ENCODE measurements at places on chromosomes 3 and 15.

GRCh38 chr3:148998715-148999423, 7.5 kb downstream of the GYG1 start:
- no peak for DNase-seq

GRCh38 chr15:61099020-61099810, 129.9 kb downstream of the RORA start:
- no peak for DNase-seq

- no peak for DNase-seq
These were observed 27.1 kb upstream of the C3orf49 start for GRCh38 chr3:63791974-63792373.

- no peak for DNase-seq
These were observed 554.5 kb downstream of the ZIC1 start for GRCh38 chr3:147963711-147964110.

DNA sequence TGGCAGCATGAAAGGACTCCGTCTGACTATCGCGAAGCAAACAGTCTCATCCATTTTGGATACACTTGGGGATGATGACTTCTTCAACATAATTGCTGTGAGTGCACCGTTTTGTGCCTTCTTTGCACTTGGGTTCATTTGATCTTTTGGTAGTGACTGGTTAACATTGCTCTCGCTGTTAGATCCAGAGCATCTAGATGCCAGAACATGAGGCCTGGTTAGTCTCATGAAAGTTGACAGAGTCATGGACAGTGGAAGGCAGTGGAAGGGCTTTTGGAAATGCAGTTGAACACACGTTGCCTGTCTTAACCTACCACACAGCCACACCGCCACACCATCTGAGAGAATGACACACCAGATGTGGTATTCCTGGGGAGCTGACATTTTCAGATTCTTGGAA, 357.9 kb downstream of the LRTM1 start:
- no peak for DNase-seq

- DNase-seq = no peak
These were observed 77.4 kb downstream of the STAC start for GRCh38 chr3:36457667-36458066.

- DNase-seq = no peak
These were observed 63.0 kb downstream of the CHSY1 start for GRCh38 chr15:101188637-101189408.

- no peak for DNase-seq
These were observed 544.7 kb upstream of the ROBO2 start for GRCh38 chr3:76495216-76495615.

GRCh38 chr3:101928890-101929289, 79.6 kb downstream of the NFKBIZ start:
- DNase-seq = no peak

DNA sequence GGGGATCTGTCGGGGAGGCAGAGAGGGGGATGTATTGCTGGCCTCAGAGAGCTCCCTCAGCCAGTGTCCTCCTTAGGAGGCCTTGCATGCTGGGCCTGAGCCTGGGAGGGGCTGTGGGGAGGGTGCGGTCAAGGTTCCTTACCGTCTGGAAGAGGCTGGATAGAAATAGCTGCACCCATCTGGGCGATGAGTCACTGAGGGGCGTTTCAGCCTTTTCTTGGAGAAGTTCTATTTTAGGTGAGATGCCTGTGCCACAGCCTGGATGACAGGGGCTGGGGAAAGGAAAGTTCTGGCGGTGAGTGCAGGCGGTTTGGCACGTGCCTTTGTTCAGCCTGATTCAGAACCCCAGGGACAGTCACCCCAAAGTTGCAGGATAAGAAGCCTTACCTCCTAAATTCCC, 35.7 kb upstream of the APEH start:
- DNase-seq = no peak

- DNase-seq = no peak
These were observed 210.0 kb upstream of the TOPAZ1 start for GRCh38 chr3:44031387-44032380.

DNA sequence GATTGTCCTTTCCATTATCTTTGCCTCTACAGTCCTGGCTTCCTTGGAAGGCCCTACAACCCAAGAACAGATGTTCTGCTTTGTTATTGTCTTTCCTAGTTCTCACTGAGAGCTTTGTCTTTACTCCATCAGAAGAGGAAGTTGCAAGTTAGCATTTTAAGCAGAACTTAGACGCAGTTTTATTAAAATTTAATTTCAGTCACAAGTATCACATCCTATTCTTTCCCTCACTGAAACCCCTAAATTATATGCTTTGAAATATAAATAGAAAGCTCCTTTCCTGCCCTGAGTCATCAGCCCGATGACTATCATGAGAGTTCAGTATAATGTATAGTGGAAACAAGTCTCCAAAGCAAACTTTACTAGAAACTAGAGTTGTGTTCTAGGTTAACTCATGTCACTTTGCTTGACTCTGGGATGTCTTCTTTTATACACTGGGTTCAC, 291.2 kb upstream of the RBMS3 start:
- no peak for DNase-seq

DNA sequence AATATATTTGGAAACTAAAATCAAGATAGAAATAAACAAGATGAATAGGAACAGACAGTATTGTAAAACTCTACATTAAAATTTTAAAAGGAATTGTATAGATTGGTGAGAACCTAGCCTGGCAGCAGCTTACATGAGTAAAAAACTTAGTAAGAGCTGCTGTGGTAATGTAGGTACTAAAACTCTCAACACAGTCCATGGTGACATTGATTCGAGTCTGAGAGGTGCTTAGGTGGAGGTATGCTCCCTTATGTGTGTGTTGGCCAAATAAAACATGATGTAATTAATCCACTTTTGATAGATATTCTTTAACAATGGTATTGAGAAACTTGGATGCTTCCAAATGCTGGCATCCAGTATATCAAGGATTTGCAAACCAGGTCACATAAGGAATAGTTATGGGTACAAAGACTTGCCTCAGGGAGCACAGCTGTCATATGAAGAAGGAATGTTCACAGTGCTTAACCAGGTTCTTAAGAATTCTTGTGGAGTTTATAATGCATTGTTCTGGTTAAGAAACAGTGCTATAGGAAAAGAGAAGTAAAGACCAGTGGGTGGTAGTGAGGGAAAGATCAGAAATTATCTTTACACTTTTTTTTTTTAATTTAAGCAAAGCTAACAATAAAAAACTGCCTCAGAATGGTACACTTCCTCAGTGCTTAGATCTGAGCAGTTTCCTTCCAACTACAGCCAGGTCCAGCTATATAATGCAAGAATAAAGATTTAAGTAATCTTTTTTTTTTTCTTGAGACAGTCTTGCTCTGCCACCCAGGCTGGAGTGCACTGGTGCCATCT, 24.6 kb upstream of the IL20RB start:
- no peak for DNase-seq

GRCh38 chr3:195065142-195065863, 205.7 kb downstream of the XXYLT1 start:
- DNase-seq = no peak

GRCh38 chr3:173591401-173591800, 193.9 kb downstream of the NLGN1 start:
- no peak for DNase-seq

DNA sequence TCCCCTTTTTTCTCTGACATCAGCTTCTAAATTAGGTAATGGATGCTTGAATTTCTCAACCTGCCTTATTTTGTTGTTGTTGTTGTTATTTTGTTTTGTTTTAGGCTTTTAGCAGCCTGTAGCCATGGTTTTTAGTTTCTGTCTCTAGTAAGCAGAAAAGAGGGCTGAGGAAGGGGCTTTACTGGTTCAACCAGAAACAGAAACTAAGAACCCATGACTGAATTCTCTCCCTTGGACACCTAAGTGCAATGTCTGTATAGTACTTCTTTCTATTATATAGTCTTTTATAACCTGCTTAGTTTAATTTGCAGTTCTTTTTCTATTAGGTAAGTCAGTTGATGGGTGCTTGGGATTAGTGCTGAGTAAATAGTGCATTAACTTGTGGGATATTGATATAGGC, 129.0 kb downstream of the BBX start:
- DNase-seq = no peak
